ENCODE measurements at places on chromosomes 4 and X.

DNA sequence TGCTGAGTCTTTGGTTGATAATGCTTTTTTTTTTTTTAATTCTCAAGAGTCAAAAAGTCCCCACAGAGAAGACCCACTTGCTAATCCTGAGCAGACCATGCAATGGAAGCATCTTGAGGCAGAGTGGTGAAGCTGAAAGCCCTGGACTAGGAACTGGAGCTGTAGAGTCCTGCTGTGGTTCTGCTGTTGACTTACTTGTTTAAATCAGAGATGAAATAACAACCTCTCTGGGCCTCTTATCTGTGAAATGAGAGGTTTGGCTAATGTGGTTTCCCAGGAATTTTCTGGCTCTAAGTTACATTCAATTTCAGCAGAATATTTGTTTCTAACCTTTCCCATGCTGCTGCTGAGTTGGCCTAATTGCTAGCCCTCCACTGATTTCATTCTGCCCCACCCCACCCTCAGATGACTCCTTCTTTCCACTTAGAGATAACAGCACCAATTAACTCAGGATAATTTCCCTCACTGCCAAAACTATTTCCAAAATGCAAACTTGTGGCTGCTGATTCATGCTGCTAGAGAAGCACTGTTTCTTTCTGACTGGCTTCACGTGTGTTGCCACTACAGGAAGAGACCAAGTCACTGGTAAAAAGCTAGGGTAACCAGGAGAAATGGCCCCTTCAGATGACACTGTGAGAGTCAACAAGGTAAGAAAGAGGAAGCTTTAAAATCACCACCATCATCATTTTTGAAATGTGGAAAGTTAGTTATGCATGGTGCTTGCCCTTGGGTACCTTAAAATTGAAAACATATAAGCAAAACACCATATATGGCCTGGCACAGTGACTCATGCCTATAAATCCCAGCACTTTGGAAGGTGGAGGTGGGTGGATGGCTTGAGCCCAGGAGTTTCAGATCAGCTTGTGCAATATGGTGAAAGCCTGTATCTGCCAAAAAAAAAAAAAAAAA lies 326.4 kb downstream of the DCHS2 start:
- DNase-seq: peak; percentile 99

DNA sequence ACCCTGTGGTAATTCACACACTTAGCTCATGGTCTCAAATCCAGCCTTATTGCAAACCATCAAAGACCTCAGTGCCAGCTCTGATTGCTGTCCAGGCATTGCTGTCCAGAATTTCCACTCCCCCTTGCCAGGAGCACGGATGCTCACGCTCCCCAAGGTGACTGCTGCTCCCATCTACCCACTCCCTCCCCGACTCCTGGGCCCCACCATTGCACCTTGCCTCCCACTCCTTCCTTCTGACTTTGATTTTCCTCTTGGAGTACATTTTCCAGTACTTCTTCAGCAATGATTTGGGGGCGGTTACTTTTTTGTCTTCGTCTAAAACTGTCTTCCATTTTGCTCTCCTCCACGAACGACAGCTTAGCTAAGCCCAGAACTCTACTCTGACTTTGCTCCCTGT lies 11.5 kb downstream of the ZFYVE28 start:
- no peak for DNase-seq

DNA sequence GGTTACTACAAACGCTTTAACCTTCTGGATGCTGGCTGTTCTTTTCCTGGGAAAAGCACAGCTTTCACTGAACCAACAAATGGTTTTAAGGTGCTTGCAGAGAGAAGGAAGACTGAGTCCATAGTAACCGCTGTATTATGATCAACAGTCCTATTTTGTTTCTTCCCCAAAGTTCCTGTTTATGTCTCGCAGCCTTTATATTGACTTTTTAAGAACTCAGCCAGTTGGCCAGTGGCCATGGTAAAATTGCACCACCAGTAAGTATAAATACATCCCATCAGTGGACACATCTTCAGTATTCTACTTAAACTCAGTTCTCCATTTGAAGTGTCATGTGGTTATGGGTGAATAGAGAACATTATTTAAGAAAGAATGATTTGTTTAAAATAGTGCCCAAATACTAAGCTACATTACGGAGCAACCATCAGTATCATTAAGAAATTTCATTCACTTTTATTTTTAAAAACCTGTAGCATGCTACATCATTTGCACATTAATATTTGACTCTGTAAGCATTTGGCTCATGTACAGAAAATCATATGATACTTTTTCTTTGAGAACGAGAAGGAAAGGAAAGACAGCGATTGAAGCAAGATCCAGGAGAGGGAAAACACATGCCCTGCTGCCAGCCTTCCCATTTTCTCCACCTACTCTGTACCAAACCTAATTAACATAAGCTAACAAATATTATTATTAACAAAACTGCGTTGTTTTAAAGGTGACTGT lies 287.0 kb downstream of the ARHGAP24 start:
- no peak for DNase-seq

GRCh38 chr4:102723511-102723910 lies 37.3 kb downstream of the MANBA start:
- no peak for DNase-seq

DNA sequence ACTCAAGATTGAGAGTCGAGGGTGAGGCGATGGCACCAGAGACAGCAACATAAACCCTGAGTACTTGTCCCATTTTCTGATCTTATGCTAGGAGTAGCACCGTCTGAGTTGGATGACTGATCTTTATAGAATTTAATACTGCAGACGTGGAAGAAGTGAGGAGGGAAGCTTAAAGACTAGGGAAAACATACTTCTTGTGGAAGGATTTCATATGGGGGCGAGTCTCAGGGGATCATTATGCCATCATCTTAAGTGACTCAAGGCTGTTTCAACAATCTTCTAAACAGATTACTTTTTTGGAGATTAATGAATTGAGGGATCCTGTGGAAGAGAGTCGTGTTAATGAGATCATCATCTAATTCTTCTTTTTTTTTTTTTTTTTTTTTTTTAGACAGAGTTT lies 17.2 kb upstream of the FAT1 start:
- DNase-seq: no peak

DNA sequence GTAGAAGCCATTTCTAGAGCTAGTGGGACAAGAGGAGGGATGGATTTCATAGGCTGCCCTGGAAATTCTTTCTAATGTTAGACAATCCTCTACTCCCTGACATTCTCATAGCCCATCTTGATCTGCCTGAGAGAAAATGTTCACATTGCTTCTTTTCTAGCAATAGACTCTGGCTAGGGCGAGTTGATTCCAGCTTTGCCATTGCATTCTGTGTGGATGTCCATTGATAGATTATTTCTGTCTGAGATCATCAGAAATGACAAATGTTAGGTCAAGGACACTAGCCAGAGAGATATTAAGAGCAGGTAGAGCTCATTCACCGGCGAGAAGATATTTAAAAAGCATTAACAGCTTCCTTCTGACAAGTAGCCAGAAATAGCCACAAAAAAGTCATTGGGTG lies 184.7 kb downstream of the LDB2 start:
- no peak for DNase-seq

GRCh38 chr4:7186516-7187167 lies 5.7 kb upstream of the SORCS2 start:
- no peak for DNase-seq

DNA sequence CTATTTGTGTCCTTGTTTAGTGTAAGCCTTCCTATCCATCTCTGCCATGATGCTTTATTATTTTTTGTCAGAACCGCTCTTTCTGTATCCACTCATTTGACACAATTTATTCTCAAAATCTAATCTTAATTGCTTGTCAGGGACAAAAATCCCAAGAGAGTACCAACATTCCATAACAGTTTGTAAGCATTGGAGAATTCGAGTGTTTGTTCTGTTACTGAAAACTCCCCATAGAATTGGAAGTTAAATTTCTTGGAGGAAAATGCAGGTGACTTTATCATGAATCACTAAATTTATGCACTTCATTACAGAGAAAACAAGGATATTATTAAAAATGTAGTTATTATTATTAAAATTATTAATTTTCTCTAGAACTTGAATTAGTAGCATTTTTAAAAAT lies 1986.1 kb downstream of the ARAP2 start:
- DNase-seq: no peak

- DNase-seq: no peak
Measured at GRCh38 chr4:8917321-8917811, 45.7 kb upstream of the HMX1 start.

DNA sequence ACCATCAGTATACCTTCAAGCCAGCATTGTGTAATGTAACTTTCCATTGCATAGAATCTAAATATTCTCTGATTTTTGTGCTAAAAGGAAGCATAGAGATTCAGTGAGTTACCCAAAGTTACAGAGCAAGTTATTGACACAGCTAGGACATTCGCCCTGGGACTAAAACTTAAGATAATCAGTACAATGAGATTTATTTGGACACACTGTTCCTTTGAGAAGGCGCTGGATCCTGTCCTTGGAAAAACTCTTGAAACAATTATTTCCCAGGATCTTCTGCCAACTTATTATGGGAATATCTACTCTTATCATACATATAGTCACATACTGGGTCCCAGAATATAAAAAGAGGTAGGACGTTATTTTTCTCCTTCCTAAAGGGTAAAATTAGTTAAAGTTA lies 392.0 kb downstream of the UBE2NL start:
- DNase-seq: no peak

GRCh38 chr4:128603081-128603480 lies 206.4 kb upstream of the JADE1 start:
- no peak for DNase-seq

- DNase-seq: no peak
Measured at GRCh38 chr4:124085561-124086180, 626.9 kb downstream of the ANKRD50 start.

DNA sequence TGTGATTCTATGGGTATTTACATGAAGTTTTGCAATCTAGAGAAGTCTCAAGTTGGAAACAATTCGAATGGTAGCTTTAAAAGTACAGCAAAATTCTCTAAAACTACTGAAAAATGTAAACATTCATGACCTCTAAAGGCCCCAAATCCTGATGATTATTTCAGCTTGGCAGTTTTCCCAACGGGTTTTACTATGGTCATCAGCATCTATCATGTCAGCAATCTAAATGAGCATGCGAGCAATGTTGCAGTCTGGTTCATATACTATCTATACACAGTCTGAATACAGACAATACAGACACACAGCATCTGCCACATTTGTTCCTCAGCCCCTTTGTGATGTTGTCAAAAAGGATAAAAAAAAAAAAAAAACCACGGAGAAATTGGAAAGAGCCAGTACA lies 790.3 kb upstream of the HTR2C start:
- DNase-seq: no peak

DNA sequence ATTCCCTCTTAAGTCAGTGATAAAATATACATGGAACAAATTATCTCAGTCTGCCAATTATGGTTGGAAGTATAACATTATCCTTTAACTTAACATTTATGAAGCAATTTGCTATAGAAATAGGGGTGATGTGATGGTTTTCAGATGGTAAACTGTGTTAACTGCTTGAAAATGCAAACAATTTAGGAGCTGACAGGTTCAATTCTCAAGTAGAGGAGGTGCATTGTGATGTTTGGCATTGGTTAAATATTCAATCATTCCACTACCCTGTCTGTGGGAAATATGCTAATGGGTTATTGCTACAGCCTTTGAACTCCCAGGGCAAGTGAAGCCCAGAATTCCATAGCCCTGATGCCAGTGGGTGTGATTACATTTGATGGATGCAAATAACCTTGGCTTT lies 243.4 kb upstream of the GK2 start:
- DNase-seq: no peak

GRCh38 chrX:73965833-73966232 lies 338.1 kb upstream of the ZCCHC13 start:
- no peak for DNase-seq

DNA sequence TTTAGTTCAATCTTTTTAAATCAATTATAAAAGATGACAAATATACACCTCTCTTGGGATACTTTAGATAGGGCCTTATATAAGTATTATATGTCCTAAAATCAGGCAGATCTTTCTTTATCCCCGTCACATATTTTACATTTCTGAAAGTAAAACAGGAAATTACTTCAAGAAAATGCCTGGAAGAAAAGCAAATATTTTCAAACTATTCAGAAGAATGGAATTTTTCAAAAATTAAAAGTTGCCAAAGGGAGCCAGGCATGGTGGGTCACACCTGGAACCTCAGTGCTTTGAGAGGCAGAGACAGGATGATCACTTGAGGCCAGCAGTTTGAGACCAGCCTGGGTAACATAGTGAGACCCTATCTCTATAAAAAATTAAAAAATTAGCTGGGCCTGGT lies 34.4 kb downstream of the MGARP start:
- no peak for DNase-seq

- no peak for DNase-seq
Measured at GRCh38 chr4:141891260-141892120, 255.1 kb downstream of the IL15 start.

DNA sequence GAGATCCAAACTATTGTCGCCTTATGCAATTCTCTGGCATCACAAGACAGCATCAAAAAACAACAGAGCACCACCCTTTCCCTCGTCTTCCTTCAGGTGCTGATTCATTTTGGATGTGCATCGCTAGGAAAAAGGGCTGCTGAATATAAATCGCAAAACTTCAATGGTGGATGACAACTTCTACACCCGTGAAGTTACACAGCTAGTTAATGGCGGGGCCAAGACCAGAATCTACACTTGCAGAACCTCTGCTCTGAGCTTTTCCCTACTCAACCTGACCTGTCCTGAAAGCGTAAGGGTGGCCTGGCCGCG lies 674 bp downstream of the GNPDA2 start:
- DNase-seq: no peak

DNA sequence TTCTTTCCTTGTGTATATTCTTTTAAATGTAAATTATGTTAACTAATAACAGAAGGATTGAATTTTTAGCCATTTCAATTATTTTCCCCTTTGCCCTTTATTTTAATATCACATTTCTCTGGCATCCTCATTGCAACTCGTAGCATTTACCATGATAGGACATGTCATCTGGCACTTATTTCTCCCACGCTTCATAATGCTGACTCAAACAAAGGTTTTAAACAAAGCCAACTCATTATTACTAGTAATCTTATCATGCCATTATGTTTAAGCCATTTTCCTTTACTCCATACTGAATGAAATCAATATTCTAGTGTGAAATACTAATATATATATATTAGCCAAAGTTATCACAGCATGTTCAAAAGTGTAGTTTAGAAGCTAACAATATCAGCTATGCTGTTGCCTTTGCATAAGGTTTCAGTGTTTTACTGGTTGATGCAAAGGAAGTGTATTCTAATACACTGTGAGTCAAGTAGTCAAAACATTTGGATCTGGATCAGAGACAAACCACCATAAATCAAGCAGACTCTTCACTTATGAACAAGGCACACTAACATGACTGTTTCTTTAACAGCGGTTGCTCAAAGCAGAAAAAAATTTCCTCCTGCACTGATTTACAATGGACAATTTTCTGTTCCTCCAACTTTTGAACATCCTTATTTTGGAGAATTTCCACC lies 281.6 kb downstream of the SLC7A11 start:
- DNase-seq: no peak

GRCh38 chr4:137655302-137655701 lies 123.0 kb upstream of the PCDH18 start:
- DNase-seq: no peak

DNA sequence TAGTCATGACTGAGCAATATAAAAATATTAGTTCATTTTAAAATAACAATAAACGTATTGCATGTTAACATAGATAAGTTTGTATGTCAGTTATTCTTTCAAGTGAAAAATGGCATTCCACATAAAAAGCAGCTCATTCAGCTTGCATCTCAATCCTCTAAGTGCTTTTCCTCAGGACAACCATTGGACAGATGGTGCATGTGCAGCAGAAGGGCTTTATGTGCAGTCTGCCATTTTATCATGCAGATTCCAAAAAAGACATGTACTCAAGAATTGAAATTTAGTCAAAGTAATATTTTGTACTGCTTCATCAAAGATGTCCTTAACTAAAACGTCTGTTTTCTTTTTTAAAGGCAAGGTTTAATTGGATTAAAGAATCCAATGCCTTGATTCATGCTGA lies 93.4 kb downstream of the RS1 start:
- no peak for DNase-seq
